ENCODE measurements at places on chromosomes 2 and 18. TPM values are rescaled to one million over a fixed set of nuclear protein-coding genes. Genes with fewer than 3 reads are reported as not detected.

DSG1 gene
- total RNA-seq = not detected

- H3K36me3 ChIP-seq = no peaks in the 10 kb centered on the region
- no peak overlapping the region for H3K27ac ChIP-seq
- no peaks in the 10 kb centered on the region for H3K4me1 ChIP-seq
- H3K4me3 ChIP-seq = no peak overlapping the region
Measured at GRCh38 chr18:73697353-73697752, 450.3 kb downstream of the FBXO15 start.

DNA sequence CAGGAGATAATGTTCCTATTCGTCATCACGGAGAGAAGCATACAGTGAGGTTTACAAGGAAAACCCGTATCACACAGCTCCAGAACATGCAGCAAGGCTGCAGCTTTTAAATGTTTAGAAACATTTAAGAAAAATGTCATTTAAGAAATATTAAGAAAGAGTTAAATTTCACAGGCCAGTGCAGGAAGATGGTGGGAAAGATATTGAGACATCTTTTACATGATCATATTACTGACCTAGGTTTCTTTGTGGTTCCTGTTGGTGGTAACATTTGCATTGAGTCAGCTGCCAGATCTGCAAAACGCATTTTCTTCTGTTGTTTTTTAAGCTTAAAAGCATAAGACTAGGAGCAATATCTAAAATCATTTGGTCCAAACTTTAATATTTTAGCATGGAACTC lies 44.9 kb downstream of the CPO start:
- H3K27ac ChIP-seq = no peak overlapping the region
- no peak for DNase-seq
- no peaks in the 10 kb centered on the region for H3K36me3 ChIP-seq

GRCh38 chr2:190916829-190917228 lies 36.2 kb downstream of the GLS start:
- peak overlapping the region; percentile 67 for H3K27ac ChIP-seq
- peak; percentile 63 for DNase-seq
- H3K4me3 ChIP-seq = peak overlapping the region; percentile 7
- peaks cover 56% of the 10 kb centered on the region for H3K36me3 ChIP-seq
- H3K27me3 ChIP-seq = no peaks in the 10 kb centered on the region

FBLN7 gene
- 0.58 TPM for total RNA-seq

- no peak for DNase-seq
- no peak overlapping the region for H3K27ac ChIP-seq
- no peaks in the 10 kb centered on the region for H3K4me1 ChIP-seq
- no peaks in the 10 kb centered on the region for H3K27me3 ChIP-seq
- no peaks in the 10 kb centered on the region for H3K36me3 ChIP-seq
Measured at GRCh38 chr2:21254170-21254965, 130.6 kb downstream of the TDRD15 start.

GRCh38 chr2:194289712-194290346 lies 1367.2 kb upstream of the SLC39A10 start:
- DNase-seq = no peak
- H3K4me3 ChIP-seq = no peak overlapping the region
- H3K27ac ChIP-seq = no peak overlapping the region
- no peaks in the 10 kb centered on the region for H3K36me3 ChIP-seq
- H3K4me1 ChIP-seq = no peaks in the 10 kb centered on the region

PROM2 gene
- total RNA-seq = 0.47 TPM

GRCh38 chr18:57436965-57437333 lies 1.8 kb downstream of the ONECUT2 start:
- peaks cover 81% of the 10 kb centered on the region for H3K27me3 ChIP-seq
- H3K36me3 ChIP-seq = peaks cover 18% of the 10 kb centered on the region
- peaks cover 35% of the 10 kb centered on the region for H3K4me1 ChIP-seq
- peak overlapping the region; percentile 63 for H3K4me3 ChIP-seq
- peak overlapping the region; percentile 70 for H3K27ac ChIP-seq
- no peak for DNase-seq

GRCh38 chr2:133324150-133324561 lies 244.1 kb downstream of the NCKAP5 start:
- no peak overlapping the region for H3K27ac ChIP-seq
- no peaks in the 10 kb centered on the region for H3K36me3 ChIP-seq
- no peaks in the 10 kb centered on the region for H3K27me3 ChIP-seq
- H3K4me3 ChIP-seq = no peak overlapping the region
- no peaks in the 10 kb centered on the region for H3K4me1 ChIP-seq
- DNase-seq = no peak

GRCh38 chr2:170243118-170243837 lies 65.3 kb downstream of the MYO3B start:
- H3K27ac ChIP-seq = no peak overlapping the region
- no peak for DNase-seq
- no peaks in the 10 kb centered on the region for H3K4me1 ChIP-seq
- no peaks in the 10 kb centered on the region for H3K36me3 ChIP-seq
- H3K4me3 ChIP-seq = no peak overlapping the region

DNA sequence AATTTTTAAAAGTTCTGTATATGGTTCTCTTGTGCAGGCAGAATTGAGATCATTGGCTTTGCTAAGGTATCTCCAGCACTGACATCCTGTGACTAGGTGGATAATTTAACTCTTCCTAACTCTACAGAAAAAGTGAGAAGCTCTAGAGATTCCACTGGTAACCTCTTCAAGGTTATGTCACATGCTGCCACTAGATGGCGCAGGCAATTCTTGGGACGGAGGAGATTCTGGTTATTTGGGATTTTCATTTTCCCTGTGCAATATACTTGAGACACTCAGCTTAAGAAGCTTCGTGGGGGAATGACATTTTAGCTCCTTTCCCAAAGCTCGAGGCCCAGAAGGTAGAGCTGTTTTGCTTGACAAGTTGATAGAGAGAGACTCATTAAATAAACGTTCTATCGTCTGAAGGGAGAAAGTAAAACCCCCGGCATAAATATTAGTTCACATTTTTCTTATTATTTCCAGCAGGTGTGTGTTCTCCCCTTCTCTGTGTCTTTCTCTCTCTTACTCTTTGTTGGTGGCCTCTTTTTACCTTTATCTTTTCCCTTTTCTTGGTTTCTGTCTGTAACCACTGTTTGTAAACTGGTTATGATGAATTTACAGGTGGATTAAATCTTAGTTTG lies 26.6 kb upstream of the LANCL1 start:
- no peak overlapping the region for H3K27ac ChIP-seq
- peak overlapping the region; percentile 55 for H3K4me3 ChIP-seq
- no peaks in the 10 kb centered on the region for H3K36me3 ChIP-seq
- H3K4me1 ChIP-seq = peaks cover 7% of the 10 kb centered on the region
- peak; percentile 46 for DNase-seq

GRCh38 chr18:62812242-62812641 lies 96.9 kb downstream of the PHLPP1 start:
- no peak overlapping the region for H3K4me3 ChIP-seq
- H3K36me3 ChIP-seq = no peaks in the 10 kb centered on the region
- peaks cover 2% of the 10 kb centered on the region for H3K27me3 ChIP-seq
- no peak overlapping the region for H3K27ac ChIP-seq
- H3K4me1 ChIP-seq = no peaks in the 10 kb centered on the region

DNA sequence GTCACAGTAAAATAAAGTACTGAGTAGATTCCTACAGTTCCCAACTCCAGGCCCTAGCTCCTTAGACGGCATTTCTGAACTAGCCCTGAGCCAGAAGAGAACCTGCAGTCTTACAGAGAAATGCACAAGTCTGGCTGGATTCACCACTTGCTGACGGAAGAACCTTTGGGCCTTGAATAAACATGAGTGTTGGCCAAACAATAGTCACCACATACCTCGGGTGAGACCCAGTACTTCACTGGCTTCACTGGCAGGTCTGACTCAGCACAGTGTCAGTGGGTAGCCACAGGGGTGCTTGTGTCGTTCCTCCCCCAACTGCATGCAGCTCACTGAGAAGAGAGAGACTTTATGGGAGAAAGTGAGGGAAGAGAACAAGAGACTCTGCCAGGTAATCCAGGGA lies 88.9 kb downstream of the TMEM185B start:
- H3K27ac ChIP-seq = no peak overlapping the region
- H3K4me3 ChIP-seq = no peak overlapping the region
- no peak for DNase-seq
- H3K27me3 ChIP-seq = no peaks in the 10 kb centered on the region
- H3K4me1 ChIP-seq = peaks cover 2% of the 10 kb centered on the region
- H3K36me3 ChIP-seq = peaks cover 28% of the 10 kb centered on the region

DNA sequence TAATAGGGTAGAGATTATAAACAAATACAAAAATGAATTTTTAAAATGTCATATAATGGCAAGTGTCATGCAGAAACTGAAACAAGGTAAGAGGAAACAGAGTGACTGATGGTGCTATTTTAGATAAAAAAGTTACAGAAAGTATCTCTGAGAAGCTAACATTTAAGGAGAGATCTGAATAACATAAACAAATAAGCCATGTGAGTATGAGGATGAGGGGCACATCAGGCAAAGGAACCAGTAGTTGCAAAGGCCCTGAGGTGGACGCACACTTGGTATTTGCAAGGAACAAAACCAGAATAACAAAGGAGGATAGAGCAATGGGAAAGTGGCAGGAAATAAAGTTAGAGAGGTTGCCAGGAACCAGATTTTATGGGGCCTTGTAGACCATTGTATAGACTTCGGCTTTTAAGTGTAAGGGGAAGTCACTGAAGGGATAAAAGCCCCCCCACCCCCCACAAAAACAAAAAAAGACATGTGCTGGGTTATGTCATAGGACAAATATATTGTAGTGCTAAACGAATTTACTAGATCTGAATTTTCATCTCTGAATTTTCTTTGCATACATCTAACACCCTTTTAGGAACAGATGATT lies 159.2 kb downstream of the DTNB start:
- no peaks in the 10 kb centered on the region for H3K27me3 ChIP-seq
- H3K27ac ChIP-seq = peak overlapping the region; percentile 20
- H3K36me3 ChIP-seq = no peaks in the 10 kb centered on the region
- H3K4me3 ChIP-seq = no peak overlapping the region
- DNase-seq = no peak

GRCh38 chr2:211181626-211182025 lies 625.2 kb downstream of the CPS1 start:
- H3K27me3 ChIP-seq = no peaks in the 10 kb centered on the region
- no peak overlapping the region for H3K4me3 ChIP-seq
- H3K36me3 ChIP-seq = no peaks in the 10 kb centered on the region
- DNase-seq = no peak
- no peaks in the 10 kb centered on the region for H3K4me1 ChIP-seq

DNA sequence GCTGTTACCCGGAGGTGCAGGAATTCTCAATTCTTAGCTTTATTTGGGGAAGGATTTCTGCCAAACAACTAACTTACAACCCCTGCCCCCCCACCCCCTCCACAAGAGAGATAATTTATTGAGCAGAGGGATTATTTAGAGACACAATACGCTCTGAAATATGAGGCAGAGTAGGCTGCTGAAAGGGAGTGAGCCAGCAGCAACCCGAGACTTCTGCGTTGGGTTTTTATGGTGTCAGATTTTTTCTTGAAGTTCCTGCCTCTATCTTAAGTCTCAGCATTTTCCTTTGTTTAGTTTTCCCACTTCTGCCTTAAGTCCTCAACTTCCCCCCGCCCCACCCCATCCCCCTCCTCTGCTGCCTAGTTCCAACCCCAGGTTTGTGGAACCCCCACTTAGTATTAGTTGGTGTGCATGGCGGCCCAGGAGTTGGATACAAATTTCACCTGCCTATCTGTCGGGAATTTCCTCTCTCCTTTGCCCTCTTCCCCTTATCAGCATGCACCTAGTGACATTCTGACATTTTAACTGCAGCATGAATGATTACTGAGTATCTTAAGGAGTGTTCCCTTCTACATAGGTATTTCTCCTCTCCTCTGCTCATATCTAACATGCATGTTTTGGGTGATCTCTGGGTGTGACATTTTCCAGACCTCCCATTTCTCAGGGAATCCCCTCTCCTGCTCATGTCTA lies 1635.9 kb upstream of the LRRTM1 start:
- no peaks in the 10 kb centered on the region for H3K4me1 ChIP-seq
- no peak for DNase-seq

DNA sequence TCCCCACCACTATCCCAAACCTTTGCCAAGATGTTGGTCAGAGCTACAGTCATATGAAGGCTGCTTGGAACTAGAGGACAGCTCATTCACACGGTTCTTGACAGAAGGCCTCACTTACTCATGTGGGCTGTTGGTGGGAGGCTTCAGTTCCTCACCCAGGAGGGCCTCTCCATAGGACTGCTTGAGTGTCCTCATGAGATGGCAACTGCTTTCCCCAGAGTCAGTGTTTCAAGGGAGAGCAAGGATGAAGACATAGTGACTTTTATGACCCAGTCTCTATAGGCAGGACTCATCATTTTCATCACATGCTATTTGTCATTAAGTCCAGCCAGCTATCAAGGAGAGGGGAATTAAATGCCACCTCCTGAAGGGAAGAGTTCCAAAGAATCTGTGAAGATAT lies 33.4 kb upstream of the OLA1 start:
- H3K36me3 ChIP-seq = no peaks in the 10 kb centered on the region
- DNase-seq = no peak
- H3K27ac ChIP-seq = no peak overlapping the region
- no peak overlapping the region for H3K4me3 ChIP-seq
- H3K4me1 ChIP-seq = no peaks in the 10 kb centered on the region

SCN2A gene
- total RNA-seq = 0.05 TPM

- no peak overlapping the region for H3K4me3 ChIP-seq
- H3K4me1 ChIP-seq = peaks cover 65% of the 10 kb centered on the region
- H3K27me3 ChIP-seq = no peaks in the 10 kb centered on the region
- H3K36me3 ChIP-seq = peaks cover 40% of the 10 kb centered on the region
- DNase-seq = no peak
- peak overlapping the region; percentile 41 for H3K27ac ChIP-seq
Measured at GRCh38 chr2:25293145-25293544, 48.6 kb downstream of the DNMT3A start.

L3MBTL4 gene
- not detected for total RNA-seq

KCNF1 gene
- total RNA-seq = not detected

DLGAP1 gene
- not detected for total RNA-seq

CACNB4 gene
- 0.47 TPM for total RNA-seq

DNA sequence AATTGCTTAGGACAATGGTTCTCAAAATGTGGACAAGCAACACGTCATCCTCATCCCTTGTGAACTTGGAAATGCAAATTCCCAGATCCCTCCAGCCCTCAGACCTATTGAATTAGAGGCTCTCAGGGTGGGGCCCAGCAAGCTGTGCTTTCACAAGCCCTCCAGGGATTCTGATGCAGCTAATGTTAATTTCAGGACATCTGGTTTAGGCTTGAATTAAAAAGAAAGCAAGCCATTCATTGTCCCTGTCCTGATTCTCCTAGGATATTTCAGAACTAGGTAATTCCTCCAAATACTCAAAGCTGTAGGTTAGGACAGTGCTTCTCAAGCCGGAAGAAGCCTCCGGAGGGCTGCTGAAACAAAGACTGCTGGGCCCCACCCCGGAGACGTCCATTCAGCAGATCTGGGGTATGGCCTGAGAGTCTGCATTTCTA lies 26.0 kb upstream of the GLI2 start:
- no peaks in the 10 kb centered on the region for H3K36me3 ChIP-seq
- H3K4me3 ChIP-seq = no peak overlapping the region
- H3K27me3 ChIP-seq = peaks cover 18% of the 10 kb centered on the region
- H3K4me1 ChIP-seq = peaks cover 18% of the 10 kb centered on the region

GRCh38 chr18:54232485-54233227 lies 8.2 kb upstream of the MBD2 start:
- H3K27ac ChIP-seq = no peak overlapping the region
- H3K4me1 ChIP-seq = peaks cover 2% of the 10 kb centered on the region
- H3K4me3 ChIP-seq = no peak overlapping the region
- no peaks in the 10 kb centered on the region for H3K36me3 ChIP-seq
- H3K27me3 ChIP-seq = peaks cover 17% of the 10 kb centered on the region

- DNase-seq = peak; percentile 50
- H3K4me1 ChIP-seq = peaks cover 58% of the 10 kb centered on the region
- no peaks in the 10 kb centered on the region for H3K36me3 ChIP-seq
Measured at GRCh38 chr2:65299246-65299645, 71.6 kb downstream of the ACTR2 start.
